ENCODE measurements at places on chromosomes 4 and X.

- DNase-seq = no peak
Measured at GRCh38 chrX:79368441-79368840, 1.3 kb upstream of the ITM2A start.

- no peak for DNase-seq
Measured at GRCh38 chrX:51336584-51336983, 4.0 kb downstream of the NUDT10 start.

GRCh38 chr4:7139167-7139982 lies 53.0 kb upstream of the SORCS2 start:
- no peak for DNase-seq

- no peak for DNase-seq
Measured at GRCh38 chr4:165931741-165932140, 58.7 kb downstream of the TLL1 start.

GRCh38 chr4:97457253-97457652 lies 686.0 kb downstream of the STPG2 start:
- no peak for DNase-seq

GRCh38 chr4:41660352-41660751 lies 88.2 kb downstream of the PHOX2B start:
- no peak for DNase-seq

GRCh38 chr4:169259271-169259670 lies 11.5 kb downstream of the SH3RF1 start:
- DNase-seq = no peak

GRCh38 chr4:54784161-54784671 lies 126.5 kb downstream of the KIT start:
- DNase-seq = no peak

DNA sequence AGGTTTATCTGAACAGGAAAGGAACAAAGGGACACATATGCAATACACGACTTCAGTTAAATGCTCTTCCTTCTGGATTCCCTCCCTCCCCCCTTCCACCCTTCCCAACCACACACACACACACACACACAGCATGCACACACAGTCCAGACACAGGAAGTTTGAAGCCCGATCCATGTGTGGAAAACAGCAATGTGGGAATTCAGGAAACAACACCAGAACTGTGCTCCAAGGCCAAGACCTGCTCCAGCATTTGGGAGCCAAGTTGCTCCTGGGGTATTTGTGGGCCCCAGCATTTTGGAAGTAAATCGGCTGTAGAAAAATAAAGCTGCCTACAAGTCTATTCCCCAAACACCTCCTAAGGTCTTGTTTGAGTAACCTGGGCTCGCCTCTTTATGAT lies 5.6 kb upstream of the AMOT start:
- no peak for DNase-seq

DNA sequence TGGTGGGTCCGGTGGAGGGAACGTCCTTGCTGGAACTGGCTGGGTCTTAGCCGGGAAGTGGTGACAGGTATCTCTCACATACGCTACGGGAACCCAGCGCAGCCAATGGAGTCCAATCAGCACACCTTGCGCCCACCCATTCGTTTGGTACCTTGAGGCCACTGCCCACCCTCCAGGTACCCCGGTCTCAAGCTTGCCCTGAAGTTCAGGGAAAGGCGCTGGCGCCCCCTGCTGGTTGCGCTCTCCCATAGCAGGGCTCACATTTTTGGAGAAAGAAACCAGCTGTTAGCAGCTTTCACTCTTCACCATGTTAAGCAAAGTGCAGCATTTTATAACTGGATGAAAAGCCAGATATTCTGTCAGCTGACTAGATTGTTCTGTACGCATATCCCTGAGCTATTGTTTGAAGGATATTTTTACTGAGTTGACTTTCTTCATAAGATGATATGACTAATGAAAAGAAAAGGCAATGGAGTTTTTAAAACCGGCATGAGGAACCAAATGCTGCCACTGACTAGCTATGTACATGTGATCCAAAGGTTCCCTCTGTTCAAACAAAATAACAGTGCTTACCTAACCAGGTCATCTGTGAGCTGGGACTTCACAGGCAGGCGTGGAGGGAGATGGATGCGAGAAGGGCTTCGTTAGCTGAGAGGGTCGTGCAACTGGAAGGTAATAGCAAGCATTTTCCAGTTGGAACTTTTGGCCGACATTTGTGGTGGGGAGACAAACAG lies 43.7 kb downstream of the OTOP1 start:
- no peak for DNase-seq

DNA sequence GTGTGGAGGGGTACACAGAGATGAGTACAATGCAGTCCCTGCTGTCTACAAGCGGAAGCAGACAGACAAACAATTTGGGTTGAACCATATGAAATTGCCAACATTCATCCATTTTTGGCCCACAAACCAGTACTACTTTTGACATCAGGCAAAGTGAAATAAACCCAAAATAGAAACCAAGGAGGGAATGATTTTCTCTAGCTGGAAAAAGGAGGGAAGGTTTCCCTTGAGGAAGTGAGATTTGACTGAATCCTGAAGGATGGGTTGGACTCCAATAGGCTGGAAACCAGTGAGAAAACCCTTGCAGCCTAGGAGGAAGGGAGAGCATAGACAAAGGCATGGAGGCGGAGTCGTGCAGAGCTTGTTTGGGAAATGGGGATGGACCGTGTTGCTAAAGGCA lies 63.5 kb upstream of the PJA1 start:
- DNase-seq = no peak

GRCh38 chr4:156575430-156576073 lies 396.0 kb downstream of the PDGFC start:
- no peak for DNase-seq

GRCh38 chrX:130916636-130917422 lies 13.8 kb upstream of the ENOX2 start:
- no peak for DNase-seq

DNA sequence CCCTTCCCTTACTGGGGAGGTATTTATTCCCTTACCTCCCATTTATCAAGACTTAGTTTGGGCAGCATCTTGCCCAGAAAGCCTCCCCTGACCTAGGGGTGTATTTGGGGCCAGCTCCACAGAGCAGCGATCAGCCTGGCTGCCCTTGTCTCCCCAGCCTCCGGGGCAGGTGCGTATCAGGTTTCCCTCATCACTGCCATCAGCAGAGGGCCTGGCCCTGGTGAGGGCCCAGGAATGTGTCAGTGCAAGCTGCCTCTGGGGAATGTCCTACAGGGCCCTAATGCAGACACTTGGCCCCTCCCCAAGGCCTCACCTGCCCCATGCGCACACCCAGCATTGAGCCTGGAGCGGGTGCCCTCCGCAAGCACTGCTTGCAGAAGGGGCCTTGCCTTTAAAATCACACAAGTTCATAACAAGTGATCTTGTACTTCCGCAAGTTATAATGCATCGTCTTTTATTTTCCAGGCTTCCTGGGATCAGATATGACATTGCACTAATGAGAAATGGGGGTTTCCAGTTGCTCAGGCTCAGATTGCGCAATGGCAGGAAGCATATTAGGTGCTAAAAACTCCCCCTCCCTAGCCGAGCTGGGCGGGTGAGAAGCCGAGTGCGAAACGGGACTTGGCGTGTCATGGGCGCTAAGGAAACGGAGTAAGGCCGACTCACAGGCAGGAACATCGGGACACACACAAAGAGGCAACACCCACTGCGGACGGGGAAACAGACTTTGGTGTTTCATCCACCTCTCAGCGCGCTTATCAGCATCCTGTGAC lies 25.4 kb upstream of the AFAP1 start:
- DNase-seq = no peak

DNA sequence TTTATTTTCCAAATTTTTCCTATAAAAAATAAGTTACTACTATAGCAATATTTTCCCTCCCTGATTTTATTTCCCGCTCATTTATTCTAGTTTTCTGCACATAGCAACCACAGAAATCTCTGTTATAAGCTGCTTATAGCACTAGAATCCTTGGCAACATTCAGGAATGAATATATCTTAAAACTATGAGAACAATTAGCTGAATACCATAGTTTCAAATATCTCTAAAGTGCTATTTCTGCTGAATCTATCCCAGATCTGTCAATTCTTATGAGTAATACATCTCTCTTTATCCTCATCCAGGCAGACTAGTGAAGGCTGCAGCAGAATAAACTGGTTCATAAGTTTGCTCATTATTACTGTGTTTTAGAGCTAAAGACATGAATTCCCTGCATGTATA lies 622.9 kb upstream of the DIPK2B start:
- no peak for DNase-seq

GRCh38 chr4:111266937-111267336 lies 644.1 kb upstream of the PITX2 start:
- no peak for DNase-seq

- DNase-seq = no peak
Measured at GRCh38 chr4:27911047-27911446, 1050.4 kb downstream of the STIM2 start.

GRCh38 chr4:159227984-159228383 lies 125.1 kb downstream of the RAPGEF2 start:
- no peak for DNase-seq

GRCh38 chrX:55640854-55641253 lies 17.7 kb downstream of the FOXR2 start:
- DNase-seq = no peak

GRCh38 chr4:102344520-102344953 lies 745 bp downstream of the SLC39A8 start:
- DNase-seq = peak; percentile 42

DNA sequence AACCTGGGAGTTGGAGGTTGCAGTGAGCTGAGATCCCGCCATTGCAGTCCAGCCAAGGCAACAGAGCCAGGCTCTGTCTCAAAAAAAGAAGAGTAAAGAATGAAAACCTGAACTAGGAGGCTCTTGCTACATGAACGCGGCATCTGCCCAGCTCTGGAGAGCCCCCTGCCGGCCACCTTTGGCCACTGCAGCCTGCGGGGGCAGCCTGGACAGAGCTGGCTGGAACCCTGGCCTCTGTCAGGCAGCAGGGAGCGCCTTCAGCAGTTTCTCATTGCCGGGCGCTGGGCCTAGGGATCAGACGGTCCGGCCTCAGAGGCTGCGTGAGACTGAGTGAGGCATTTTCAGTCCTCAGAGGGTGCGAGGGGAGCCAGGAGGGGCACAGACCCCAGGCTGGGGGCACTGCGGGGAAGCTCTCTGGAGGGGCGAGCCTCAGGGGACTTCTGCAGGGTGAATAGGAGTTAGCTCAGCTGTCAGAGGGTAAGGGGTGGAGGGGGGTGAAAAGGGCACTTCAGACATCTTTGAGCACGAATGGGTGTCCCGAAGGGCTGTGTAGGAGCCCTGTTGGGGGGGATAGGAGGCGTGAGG lies 17.5 kb downstream of the DOK7 start:
- DNase-seq = peak; percentile 58

DNA sequence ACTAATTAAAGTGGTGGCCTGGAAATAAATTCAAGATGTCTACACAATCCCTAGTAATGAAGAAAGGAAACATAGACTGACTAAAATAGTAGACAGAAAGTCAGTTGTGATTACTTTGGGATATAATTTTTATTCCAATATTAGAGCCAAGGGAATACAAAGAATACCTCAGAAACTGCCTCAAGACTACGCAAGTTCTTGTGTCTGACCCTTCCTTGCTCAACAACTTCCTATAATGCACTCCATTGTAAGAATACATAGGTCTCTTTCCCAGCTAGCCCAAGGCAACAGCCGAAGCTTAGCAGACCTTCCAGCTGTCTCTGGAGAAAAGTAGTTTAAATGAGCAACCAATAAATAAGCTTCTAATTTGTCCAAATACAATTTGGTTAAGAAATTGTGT lies 315.9 kb downstream of the IQCM start:
- no peak for DNase-seq

GRCh38 chr4:184094532-184095159 lies 123.0 kb downstream of the ENPP6 start:
- no peak for DNase-seq

GRCh38 chr4:33045334-33045733 lies 2325.2 kb downstream of the PCDH7 start:
- DNase-seq = no peak

DNA sequence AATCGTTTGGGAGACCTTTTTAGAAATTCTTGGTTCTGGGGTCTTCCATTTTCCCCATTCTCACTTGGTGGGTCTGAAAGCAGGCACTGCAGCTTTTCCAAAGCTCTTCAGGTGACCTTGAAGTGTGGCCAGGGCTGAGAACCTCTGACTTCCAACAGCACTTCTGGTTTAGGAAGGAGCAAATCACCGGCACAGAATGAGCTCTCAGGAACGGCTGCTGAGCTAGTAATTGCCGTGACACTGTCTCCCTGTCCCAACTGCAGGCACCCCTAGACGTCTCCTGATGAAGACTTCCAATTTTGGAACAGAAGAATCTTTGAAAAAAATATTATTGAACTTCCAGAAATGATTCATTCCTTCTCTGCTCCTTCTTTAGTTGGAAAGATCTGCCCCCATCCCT lies 31.3 kb downstream of the CD38 start:
- no peak for DNase-seq

DNA sequence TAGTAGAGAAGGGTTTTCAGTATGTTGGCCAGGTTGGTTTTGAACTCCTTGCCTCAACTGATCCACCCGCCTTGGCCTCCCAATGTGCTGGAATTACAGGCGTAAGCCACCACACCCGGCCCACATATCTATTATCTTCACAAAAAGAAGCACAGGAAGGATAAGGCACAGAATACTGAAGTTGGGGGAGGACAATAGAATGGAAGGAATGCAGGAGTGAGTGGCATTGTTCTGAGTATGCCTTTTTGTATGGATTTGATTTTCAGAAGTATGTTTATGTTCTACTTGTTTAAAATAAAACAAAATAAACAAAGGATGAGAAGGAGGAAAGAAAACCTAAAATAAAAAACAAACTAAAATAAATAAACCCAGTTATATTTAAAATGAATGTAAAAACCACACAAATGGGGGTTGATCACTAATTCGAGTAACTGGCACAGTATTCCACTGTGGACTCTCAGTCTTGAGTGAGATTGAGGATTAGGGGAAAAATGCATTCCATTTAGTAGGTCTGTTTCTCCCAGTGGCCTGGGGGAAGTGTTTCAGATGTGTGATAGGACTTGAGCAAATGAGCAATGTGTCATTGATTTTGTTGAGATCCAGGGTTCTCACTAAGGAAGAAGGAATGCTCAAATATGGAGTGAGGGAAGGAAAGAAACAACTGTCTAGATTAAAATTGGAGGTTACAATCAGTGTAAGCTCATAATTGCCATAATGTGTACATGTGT lies 109.0 kb upstream of the C1QTNF7 start:
- no peak for DNase-seq

GRCh38 chr4:152661649-152662048 lies 18.1 kb downstream of the TMEM154 start:
- DNase-seq = no peak

DNA sequence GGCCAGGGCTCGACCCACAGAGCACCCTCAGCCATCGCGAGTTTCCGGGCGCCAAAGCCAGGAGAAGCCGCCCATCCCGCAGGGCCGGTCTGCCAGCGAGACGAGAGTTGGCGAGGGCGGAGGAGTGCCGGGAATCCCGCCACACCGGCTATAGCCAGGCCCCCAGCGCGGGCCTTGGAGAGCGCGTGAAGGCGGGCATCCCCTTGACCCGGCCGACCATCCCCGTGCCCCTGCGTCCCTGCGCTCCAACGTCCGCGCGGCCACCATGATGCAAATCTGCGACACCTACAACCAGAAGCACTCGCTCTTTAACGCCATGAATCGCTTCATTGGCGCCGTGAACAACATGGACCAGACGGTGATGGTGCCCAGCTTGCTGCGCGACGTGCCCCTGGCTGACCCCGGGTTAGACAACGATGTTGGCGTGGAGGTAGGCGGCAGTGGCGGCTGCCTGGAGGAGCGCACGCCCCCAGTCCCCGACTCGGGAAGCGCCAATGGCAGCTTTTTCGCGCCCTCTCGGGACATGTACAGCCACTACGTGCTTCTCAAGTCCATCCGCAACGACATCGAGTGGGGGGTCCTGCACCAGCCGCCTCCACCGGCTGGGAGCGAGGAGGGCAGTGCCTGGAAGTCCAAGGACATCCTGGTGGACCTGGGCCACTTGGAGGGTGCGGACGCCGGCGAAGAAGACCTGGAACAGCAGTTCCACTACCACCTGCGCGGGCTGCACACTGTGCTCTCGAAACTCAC lies 3.6 kb downstream of the MID1IP1 start:
- no peak for DNase-seq

Data from activated naive CD8-positive, alpha-beta T cell treated with anti-CD3 and anti-CD28 coated beads, Interleukin-2, amount 50 U/mL, for 16 hours (primary cell).